ENCODE measurements at places on chromosomes 2 and 18.

- DNase-seq, result no peak
These were observed 144.6 kb upstream of the SATB2 start for GRCh38 chr2:199602271-199602895.

- DNase-seq, result no peak
These were observed 719.7 kb upstream of the ID2 start for GRCh38 chr2:7962161-7962560.

GRCh38 chr2:147500819-147501395 lies 343.9 kb upstream of the ACVR2A start:
- DNase-seq, result no peak

DNA sequence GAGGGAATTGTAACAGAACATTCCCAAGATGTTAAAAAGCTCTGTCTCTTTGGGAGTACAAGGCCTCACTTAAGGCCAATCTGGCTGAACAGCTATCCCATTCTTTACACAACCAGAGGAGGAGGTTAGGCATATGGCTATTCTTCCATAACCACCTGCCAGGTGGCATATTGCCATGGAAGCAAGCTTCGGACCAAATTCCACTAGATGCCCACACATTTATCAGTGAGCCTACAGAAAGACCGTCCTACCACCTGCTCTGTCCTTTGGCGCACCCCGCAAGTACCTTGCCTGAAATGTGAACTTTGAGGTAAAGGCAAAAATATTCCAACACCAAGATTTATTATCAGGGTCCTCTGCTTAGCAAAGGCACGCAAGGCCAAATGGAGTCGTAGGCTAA lies 519.9 kb upstream of the TNP1 start:
- DNase-seq, result no peak

- no peak for DNase-seq
These were observed 117.5 kb upstream of the CRIM1 start for GRCh38 chr2:36238106-36238505.

GRCh38 chr2:44351088-44351487 lies 10.2 kb downstream of the PREPL start:
- no peak for DNase-seq

DNA sequence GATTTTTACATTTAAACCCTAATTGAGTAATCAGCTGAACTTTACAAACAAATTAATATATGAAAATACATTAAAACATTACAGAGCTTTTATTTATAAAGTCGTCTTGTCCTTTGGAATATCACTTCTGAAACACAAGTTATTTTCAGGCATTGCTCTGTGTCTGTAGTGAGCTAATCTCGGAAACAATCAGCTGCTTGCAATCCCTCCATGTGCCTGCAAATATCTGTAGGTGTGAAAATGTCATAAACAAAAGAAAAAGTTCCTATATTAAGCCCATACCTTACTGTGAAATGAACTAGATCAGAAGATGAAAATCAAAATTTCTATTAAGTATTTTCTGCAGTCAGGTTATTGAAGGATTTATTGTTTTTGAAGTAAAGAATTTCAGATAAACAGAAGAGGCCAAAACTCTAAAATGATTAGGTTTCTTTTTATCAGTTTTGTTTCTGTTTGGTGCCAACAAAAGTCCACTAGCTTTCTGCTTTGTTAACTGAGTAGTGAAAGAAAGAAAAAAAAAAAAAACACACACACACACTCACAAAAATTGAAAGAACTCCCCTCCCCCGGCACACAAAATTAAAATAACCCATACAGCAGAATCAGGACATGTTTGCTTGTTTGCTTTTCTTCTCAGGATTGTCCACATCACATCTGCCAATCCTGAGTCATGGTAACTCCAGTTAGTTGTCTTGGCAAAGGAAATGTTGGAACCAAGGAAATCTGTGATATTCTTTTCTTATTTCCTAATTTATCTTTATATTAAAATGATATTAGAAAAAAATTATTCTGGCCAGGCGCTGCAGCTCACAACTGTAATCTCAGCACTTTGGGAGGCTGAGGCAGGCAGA lies 627.0 kb upstream of the SLC39A10 start:
- no peak for DNase-seq

GRCh38 chr18:62409821-62410220 lies 84.7 kb downstream of the TNFRSF11A start:
- DNase-seq, result no peak

DNA sequence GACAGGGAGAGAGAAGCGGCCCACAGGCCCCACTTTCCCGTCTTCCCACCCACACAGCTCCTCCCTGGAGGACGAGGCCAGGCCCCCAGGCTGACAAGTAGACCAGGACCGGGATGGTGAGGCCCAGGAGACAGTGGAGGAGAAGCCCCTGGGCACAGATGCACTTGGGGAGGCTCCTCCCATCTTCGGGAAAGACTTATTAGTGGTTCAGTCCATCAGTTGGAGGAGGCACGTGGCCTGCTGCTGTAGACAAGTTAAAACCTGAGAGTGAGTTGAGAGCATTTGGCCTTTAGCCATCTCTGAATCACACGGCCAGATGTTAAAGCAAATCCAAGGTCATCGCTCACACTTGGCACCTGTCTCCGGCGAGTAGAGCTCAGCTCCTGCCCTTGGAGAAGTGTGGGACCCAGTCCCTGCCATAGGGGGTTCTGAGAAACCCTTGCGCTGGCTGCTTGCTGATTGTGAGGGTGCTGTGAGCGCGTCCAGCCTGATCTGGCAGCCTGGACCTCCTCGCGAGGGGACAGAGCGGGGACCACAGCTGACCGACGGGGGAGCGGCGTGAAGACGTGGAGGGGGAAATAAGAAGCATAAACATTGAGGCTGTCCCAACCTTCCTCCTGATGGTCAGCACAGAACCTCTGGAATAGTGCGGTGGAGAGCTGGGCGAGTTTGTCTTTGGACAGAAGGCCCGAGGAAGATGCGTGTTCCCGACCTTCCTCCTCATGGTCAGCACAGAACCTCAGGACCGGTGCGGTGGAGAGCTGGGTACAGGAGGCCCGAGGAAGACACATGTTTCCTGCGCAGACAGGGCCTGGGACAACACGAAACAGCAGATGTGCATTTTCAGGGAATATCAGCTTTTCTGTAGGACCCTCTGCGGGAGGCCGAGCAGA lies 24.7 kb upstream of the ALLC start:
- no peak for DNase-seq

DNA sequence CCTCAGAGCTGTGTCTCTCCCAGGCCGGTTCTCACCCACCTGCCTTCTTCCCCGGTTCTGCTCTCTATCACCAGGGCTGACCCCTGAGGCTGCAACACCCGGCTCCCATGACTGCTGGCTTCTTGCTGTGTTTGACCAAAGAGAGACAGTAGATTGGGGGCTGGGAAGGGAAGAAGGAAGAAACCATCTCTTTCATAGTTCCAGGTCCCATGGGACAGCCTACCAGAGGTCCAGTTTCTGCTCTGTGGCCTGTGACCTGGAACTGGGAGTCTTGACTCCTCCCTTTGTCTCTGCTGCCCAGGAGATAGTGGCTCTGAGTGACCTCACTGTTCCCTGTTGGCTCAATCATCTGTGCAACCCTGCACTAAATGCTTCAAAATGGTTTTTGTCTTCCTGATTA lies 38.1 kb downstream of the ALPK2 start:
- DNase-seq, result no peak

Data from GOT3 (cell line).